Stimulated activated CD4-positive, alpha-beta T cell treated with anti-CD3 and anti-CD28 coated beads, Interleukin-4, amount 100 ng/mL, for 4 hours (primary cell): ENCODE measurements at places on chromosomes 7 and 10.
A peak's percentile ranks its signal among the peaks of the same experiment; 100 is the strongest.

DNA sequence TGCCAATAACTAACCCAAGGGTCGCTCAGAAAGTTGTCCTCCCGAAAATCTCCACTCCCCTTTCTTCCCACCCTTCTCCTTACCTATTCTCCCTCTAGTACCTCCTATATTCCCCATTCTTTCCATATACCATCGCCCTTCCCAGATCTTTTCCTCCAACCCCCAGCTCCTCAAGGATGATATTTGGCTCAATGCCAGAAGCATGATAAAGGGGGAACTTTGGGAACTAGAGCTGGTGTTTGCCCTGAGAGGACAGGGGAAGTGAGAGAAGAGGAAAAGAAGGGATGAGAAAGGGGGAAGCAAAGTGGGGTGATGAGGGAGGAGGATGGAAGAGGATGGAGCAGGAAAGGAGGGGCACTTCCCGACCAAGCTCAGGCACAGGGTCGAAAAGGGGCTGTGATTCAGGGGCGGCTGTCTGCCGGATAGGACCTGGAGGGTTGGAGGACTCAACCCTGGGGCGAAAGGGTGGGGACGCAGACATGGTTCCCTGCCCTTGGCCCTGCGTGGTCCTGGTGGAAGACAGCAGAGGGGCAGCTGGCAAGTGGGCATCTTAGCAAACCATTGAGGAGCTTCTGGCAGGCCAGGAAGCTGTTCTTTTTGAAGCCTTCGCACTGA is 1.8 kb downstream of the OIT3 start:
- DNase-seq = no peak

- no peak for DNase-seq
Observed at GRCh38 chr7:69422574-69422985, 175.7 kb upstream of the AUTS2 start.

DNA sequence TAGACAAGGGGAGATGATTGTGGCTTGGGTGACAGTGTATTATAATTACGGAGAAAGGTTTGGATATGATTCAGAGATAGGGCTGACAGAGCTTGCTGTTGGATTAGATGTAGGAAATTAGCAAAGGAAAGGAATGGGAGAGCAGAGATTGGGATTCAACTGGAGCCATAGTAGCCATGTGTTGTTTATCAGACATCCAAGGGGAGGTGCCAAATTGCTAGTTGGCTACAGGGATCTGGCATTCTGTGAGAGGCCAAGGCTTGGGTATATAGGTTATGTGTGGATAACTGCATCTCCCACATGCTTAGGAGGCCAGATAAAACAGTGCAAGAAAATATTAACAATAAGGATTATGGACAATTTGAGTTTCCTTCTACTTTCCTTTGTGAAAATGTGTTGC is 34.9 kb downstream of the CSGALNACT2 start:
- no peak for DNase-seq

DNA sequence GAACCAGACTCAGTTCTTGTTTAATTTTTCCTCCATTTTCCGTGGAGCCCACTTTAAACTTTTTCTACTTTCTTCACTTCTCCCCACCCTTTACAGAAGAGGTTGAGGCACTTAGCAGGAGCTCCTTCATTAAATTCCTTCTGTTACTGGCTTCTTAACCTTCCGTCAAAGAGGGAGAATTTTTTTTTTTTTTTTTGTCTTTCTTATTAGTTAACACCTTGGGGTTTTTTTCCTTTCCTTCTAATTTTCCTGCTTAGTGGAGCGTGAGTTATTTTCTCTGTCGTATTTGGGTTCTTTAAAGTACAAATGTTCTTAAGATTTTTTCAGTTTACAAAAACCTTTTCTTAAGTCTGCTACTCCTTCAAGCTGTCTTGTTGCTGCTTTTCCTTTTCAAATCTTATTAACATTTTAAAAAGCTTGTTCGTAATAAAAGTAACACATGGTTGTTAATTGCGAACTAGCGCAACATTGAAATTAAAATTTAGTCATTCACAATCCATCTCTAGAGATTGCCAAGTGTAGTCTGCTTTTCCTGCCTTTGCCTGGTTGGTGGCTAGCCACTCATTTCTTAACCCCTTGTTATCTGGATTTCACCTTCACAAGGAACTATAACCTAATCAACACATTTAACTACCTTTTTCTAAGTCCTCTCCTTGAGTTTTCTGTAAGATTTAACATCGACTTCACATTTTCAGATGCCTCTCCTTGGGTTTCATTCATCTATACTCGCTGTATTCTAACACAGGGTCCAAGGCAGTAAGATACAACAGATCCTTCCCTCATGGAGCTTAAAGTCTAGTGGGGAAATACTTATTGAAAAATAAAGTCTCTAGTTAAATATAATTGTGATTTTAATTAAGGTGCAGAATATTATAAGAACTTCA is 2.0 kb downstream of the BMPR1A start:
- DNase-seq = no peak

DNA sequence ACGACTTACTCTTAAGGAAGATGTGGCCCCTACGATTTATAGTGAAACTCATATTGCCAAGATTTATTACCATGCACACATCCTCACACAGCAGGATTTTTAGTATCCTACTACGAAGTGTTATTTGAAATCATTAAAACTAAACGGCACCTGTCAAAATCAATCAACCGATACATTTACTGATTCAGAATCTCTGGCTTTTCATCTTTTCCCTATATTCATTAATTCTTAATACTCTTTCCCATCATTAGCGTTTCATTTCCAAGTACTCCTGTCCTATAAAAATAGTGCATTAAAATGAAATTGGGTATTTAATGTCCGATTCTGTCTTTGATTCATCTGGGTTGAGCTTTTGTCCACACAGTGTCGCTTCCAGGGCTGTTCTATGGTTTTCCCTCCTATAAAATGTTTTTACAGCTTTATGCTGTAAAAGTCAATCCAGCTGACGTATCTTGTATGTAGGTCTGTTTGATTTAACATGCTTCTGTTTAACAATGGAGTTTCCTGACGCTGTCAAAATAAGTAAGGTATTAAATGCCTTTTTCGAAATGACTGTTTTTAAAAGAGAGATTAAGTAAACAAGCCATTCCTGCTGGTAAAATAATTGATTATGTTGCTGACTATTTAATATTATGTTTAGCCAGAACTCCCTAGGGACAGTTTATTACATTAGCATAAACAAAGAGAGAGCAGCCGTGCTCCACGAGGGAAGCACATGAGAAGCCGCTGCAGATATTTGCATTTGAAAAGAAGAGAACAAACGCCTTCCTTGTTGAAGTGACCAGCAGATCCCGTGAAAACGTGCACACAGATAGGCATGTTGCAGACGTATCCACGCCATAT is 22.3 kb upstream of the SFMBT2 start:
- DNase-seq = no peak

- DNase-seq = no peak
Observed at GRCh38 chr7:108079648-108080591, 50.2 kb downstream of the LAMB4 start.

DNA sequence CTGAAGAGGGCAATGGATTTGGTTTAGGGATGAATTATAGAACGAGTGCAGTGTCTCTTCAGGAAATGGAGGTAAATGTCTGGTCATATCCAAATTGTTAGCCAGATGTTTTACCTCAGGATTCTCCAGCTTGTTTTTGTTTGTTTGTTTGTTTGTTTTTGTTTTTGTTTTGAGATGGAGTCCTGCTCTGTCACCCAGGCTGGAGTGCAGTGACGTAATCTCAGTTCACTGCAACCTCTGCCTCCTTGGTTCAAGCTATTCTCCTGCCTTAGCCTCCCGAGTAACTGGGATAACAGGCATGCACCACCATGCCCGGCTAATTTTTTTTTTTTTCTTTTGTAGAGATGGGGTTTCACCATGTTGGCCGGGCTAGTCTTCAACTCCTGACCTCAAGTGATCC is 6.9 kb downstream of the C10orf120 start:
- no peak for DNase-seq

- DNase-seq = no peak
Observed at GRCh38 chr7:139854124-139854511, 25.1 kb downstream of the TBXAS1 start.

GRCh38 chr10:132507956-132508490 is 29.6 kb upstream of the INPP5A start:
- no peak for DNase-seq

DNA sequence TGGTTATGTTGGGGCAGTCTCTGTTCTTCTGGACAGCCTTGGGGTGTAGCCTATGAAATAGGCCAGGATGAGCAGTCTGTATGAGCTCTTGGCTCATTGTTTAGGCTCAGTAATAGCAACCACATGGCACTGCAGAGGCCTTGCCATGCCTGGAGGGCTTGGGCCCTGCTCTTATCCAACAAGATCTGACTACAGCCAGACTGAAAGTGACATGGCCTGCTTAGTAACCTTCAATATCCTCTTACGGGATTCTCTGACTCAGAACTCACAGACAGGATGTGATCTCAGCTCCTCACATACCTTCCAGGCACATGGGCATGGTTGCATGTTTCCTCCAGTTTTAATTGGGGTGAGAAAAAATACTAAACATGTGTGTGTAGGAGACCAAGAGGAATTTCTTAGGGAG is 289.3 kb downstream of the PTEN start:
- peak; percentile 5 for DNase-seq

DNA sequence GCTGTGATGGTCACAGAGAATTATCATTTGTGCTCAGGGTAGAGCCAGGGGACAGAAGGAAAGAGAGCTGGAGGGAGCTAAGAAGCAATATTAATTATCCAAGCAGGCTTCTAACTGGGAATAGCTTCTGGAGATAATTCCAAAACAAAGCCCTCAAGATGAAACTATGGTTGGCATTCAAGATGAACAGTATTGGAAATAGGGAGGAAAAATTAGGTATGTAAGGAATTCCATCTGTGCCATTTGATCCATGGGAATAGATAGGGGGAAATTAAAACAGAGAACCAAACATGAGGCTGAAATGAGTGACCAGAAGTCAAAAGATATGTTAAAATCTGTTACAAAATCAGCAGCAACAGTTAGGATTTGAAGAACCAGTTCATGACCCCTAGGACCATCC is 75.3 kb downstream of the NDUFB2 start:
- no peak for DNase-seq

- DNase-seq = no peak
Observed at GRCh38 chr7:102061981-102062390, 224.7 kb upstream of the SH2B2 start.

GRCh38 chr10:66642217-66642616 is 283.6 kb upstream of the LRRTM3 start:
- no peak for DNase-seq

DNA sequence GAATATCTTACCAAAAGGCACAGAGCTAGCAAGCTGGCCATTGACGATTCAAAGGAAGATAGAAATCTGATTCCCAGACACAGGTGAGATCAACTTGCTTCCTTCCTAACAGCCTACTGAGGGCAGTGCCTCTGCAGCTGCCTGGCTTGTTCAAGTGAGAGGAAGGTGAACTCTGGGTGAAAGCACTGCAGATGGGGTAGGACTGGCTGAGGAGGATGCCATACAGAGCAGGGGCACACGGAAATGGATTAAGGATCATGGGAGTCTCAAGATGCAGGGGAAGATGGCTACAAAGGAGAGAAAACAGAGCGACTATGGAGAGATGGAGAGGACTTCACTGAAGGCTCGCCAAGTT is 34.4 kb upstream of the GPAM start:
- DNase-seq = no peak

GRCh38 chr7:83325083-83325482 is 162.4 kb upstream of the PCLO start:
- DNase-seq = no peak

DNA sequence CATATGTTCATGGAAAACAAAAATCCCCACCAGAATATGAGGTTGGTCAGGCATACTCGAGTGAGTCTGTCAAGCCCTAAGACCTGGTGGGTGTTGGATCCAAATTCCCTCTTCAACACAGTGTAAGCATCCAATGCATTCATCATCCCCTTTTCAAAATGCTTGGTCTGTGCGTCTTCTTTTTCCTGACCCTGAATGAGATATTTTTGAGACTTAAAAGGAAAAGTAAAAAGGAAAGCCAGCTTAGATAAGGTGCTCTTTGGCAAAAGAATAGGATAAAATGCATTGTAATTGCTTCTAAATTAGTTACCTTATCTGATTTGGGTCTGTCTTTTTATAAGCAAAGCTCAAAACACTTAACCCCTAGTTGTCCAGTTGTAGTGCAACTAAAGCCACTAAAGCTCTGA is 331.5 kb downstream of the PTEN start:
- no peak for DNase-seq

DNA sequence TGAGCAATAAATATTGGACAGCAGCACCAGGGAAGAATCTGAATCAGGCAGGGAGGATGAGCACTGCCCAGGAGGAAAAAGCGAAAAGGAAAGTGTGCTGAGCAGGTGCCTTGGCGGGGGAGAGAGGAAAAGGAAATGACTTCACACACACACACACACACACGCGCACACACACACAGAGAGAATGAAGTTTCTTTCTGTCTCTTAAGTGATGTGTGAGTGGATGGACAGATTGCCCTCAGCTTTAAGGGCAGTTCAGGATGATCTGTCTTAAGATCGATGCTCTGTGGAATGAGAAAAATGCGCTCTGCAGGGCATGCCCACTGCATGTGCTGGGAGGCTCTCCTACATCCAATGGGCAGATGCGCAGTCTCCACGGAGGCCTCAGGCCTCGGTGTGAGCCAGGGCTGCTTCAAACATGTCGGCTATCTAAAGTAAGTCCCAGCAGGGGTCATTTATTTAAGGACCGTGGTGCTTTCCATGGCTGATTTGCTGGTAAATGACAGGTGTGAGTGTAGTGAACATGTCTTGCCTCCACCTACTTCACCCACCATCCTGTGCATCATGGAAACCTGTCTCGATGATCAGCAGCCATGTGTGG is 2.5 kb upstream of the ACBD5 start:
- DNase-seq = peak; percentile 78

DNA sequence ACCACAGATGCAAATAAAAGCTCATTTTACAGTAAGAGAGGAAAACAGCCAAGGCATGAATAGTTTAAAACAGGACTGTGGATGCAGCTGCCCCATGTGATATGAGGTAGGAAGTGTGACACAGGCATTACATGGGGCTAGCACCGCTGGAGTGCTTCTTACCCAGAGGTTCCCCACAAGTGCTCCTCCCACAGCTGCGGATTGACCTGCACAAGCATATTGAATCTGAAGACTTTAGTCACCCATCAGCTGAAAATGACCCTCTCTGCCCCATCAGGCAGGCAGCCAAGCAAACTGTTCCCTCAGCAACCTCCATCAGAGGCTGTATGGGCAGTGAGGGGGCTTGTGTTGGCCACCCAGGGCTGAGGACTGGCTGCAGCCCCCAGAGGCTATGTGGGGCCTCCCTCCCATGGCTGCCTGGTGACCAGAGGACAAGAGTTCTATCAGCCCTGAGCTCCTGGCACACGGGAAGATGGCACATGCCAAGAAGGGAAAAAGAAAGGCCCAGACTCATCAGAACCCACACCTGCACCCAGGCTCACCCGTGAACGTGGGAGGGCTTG is 98.7 kb downstream of the TCERG1L start:
- no peak for DNase-seq

- DNase-seq = no peak
Observed at GRCh38 chr7:21903020-21903786, 42.5 kb downstream of the CDCA7L start.

GRCh38 chr7:150778738-150779301 is 21.3 kb downstream of the TMEM176B start:
- DNase-seq = peak; percentile 71

GRCh38 chr10:25393621-25394020 is 218.8 kb downstream of the GPR158 start:
- no peak for DNase-seq

GRCh38 chr7:88545663-88546062 is 213.8 kb upstream of the ZNF804B start:
- DNase-seq = no peak

- no peak for DNase-seq
Observed at GRCh38 chr10:120782336-120782735, 68.8 kb upstream of the WDR11 start.

- no peak for DNase-seq
Observed at GRCh38 chr7:101952355-101953247, 135.2 kb downstream of the CUX1 start.

GRCh38 chr10:47082055-47082784 is 171.0 kb downstream of the PTPN20 start:
- no peak for DNase-seq
